ENCODE measurements at places on chromosomes 11 and 22.

- DNase-seq, result no peak
Observed at GRCh38 chr22:36934418-36935312, 21.2 kb downstream of the CSF2RB start.

DNA sequence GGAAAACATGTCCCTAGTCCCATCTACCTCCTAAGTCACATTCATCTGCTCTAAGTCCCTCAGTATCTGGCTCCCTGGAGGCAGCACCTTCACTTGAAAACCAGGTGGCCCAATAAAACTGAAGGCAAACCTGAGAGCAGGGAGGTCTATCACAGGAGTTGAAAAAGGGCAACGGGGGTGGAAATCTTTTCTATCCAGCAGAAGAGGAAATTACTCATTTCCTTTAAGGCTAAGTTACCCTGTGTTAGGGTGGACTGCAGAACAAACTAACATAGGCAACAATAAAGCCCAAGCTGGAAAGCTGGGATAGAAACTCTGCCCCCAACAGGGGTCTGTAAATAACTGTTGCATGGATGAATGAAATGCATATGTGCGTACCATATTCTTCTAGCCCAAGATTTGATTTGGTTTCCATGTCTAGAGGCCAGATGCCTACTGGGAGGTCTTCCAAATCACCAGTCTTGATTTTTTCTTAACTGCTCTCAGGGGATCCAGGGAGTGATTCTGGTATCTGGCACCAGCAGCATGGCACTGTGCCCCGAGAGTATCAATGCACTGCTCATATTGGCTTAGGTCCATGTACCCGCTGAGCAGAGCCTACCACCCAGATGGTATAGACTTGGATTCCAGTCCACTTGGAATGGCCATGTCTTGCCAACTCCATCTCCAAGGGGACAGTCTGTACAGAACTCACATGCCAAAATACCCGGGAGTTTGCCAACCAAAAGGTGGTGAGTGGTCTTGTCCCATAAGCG is 350.0 kb upstream of the NCAM1 start:
- no peak for DNase-seq

GRCh38 chr11:104934594-104934993 is 33.8 kb downstream of the CASP4 start:
- no peak for DNase-seq

DNA sequence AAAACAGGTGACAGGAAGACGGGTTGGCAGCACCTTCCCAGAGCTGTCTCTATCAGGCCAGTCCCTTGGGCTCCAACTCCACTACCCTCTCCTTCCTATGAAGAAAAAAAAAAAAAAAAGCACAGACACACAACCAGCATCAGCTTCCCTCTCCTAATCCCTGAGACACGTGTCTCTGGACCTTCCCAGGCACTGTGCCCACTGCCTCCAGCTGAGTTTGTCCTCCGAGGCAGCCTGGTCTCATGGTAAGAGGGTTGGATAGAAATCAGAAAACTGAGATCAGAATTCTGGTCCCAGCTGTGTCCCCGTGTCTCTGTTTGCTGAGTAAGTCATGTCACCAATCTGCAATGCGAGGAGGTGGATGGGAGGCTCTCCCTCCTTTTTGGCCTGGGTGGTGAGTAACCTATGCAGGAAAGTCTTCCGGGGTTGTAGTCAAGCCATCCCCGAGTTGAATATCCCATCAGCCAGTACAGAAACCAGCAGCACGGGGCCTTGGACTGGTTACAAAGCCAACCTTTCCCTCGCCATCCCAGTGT is 193.7 kb upstream of the TBCEL start:
- DNase-seq, result no peak

DNA sequence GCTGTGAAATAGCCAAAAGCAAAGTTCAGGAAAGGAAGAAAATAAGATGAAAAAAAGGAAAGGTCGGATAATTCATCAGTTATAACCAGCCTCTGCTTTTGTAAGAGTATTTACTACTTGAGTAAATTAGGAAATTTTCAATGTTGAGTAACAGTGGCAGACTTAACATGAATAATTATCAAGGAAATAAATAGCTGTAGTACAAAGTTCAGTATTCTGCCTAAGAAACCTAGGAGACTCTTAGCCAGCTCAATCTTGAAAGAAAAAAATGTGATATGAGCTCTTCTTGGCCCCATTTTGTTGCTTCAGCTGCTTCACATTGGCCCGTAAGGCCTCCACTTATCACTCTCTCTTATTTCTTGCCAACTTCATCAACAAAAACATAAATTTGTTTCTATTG is 17.0 kb upstream of the DNAJB7 start:
- DNase-seq, result no peak

DNA sequence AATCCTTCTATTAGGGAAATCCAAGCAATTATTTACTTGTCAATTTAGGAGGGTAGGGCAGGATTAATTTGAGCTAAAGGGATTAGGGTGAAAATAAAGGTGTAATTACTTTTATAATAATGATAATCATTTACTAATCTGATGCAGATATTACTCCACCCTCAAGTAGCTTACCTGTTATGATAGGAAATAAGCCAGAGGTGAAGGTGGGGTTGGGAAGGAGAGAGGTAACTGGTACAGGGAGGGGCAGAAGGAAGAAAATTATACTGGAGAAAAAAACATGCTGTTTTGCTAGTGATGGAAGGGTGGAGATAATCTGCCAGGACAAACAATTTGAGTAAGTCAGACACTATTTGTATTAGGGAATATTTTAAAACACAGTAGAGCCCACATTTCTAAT is 157.7 kb downstream of the BARX2 start:
- no peak for DNase-seq

GRCh38 chr11:44885065-44885810 is 65.4 kb downstream of the TP53I11 start:
- no peak for DNase-seq

GRCh38 chr11:115652496-115652895 is 148.3 kb upstream of the CADM1 start:
- no peak for DNase-seq

DNA sequence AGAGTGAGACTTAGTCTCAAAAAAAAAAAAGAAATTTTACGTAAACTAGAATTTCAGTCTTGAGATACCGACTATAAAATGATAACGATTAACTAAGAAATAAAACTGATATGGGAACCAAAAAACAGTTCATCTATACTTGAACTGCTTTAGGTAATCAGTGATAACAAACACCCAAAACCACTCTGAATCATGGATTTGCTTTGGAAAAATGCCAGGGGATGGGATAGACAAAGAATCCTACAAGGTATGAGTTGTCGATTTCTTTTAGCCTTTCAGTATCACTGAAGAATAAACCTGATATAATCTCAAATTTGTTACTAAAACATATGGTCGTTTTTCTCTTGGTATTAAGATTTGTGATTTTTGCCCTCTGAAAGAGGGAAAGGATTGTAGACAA is 13.7 kb downstream of the CSTF3 start:
- DNase-seq, result no peak

GRCh38 chr11:34558211-34558610 is 44.6 kb upstream of the ELF5 start:
- no peak for DNase-seq

DNA sequence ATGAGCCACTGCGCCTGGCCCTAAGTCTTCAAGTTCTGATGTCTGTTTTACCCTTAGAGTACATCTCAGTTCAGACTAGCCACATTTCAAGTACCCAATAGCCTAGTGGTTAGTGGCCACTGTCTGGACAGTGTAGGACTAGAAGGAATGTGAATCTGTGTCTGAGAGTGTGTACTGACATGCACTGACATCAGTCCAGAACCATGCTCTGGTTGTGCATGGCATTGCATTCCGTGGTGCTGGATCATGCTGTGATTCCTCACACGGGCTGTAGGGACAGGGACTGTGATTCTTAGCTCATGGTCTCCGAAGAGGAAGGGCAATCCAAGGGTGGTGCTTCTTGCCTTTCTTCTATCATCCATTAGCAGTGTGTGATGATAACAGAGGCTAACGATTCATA is 41.1 kb downstream of the AMOTL1 start:
- no peak for DNase-seq

DNA sequence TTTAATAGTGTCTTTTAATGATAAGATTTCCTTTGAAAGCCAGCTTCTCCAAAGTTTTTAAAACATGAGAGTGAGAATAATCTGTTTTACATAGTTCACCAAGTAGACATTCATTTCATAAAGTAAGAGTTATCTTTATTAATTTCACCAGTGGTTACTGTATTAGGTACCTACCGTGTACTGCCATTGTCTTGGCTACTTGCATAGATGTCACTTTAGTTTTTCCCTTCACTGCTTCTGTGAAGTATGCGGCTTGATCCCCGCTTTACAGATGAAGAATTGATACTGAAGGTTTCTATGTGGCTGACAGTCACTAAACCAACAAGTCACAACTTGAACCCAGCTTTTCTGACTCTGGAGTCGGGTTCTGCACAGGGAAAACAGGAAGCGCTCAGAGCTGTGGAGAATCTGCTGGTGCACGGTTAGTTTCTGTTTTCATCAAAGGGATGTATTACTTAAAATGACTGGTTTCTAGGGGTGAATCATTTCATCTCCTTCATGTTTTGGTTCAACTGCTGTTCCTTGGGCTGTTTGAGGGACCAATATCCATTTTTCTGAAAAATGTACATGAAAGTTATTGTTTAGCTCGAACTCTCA is 39.3 kb upstream of the MYO18B start:
- DNase-seq, result no peak

GRCh38 chr11:35671396-35672127 is 9.0 kb downstream of the TRIM44 start:
- no peak for DNase-seq

DNA sequence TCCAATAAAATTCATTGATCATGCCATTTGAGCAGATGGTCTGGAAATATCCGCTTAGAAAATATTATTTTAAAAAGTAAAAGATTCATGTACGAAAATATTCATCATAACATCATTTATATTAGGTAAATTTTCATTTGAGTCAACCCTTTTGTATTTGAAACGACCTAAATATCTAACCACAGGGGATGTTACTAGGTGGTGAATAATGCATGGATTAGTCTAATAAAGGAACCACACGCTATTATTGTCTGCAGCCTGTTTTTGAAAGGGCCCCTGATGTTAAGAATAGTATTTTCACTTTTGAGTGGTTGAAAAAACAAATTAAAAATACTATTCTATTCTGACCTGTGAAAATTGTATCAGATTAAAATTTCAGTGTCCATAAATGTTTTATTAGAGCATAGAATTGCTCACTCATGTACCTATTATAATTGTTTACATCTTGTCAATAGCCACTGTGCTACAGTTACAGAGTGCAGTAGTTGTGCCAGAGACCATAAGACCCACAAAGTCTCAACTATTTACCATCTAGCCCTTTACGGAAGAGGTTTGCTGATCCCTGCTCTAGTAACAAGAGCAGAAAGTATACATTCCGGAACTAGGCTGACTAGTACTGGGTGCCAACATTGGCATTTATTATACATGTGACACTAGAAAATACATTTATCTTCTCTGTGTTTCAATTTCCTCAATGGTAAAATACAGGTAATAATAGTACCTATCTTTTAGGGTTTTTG is 176.1 kb downstream of the LRRC4C start:
- no peak for DNase-seq

DNA sequence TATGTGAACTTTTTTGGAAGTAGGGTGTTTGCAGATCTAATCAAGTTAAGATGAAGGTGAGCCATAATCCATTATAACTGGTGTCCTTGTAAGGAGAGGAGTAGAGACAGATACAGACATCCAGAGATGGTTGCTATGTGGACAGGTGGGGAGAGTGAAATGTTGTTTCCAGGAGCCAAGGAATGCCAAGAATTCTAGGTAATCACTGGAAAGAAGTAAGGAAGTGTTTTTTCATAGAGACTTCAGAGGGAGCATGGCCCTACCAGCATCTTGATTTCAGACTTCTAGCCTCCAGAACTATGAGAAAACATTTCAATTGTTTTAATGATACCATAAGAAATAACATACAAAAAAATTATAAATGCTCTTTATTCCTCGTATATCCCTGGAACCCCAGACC is 320.5 kb upstream of the ANO3 start:
- DNase-seq, result no peak

GRCh38 chr11:112508750-112509149 is 248.1 kb upstream of the PLET1 start:
- no peak for DNase-seq

DNA sequence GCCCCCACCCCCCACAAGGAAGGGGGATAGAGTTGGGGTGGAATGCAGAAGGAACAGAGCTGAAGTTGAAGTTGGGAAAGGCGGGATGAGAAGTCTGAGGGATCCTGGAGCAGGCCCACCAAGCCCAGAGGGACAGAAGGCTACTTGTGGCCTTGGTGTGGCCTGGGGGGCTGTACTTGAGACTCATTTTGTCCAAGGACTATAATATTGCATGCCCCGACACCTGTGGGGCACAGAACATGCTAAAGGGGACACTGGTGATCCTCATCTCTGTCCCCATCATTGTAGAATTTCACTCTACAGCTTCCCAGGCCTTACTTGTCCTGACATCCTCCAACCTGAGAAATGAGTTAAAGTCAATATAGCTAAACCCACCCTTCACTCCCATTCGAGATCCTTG is 1.3 kb downstream of the ESAM start:
- DNase-seq, result no peak

GRCh38 chr22:31489632-31490495 is at the start of gene EIF4ENIF1:
TSS of gene EIF4ENIF1 (minus strand) at chr22:31489842. CDS start at chr22:31488718, 1,124 bp downstream.
- no peak for DNase-seq

GRCh38 chr22:30212363-30212995 is 34.1 kb downstream of the LIF start:
- DNase-seq, result no peak

DNA sequence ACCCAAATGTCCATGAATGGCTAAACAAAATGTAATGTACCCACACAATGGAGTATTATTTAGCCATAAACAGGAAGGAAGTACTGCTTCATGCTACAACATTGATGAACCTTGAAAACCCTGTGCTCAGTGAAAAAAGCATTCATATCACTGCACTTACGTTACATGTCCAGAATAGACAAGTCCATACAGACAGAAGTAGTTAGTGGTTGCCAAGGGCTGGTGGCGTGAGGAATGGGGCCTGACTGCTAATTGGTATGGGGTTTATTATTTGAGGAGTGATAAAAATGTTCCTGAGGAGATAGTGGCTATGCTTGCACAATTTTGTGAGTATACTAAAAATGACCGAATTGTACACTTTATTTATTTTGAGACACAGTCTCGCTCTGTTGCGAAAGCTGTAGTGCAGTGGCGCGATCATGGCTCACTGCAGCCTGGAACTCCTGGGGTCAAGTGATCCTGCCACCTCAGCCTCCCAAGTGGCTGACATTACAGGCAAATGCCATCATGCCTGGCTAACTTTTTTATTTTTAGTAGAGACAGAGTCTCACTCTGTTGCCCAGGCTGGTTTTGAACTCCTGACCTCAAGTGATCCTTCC is 7.7 kb upstream of the SYVN1 start:
- no peak for DNase-seq

DNA sequence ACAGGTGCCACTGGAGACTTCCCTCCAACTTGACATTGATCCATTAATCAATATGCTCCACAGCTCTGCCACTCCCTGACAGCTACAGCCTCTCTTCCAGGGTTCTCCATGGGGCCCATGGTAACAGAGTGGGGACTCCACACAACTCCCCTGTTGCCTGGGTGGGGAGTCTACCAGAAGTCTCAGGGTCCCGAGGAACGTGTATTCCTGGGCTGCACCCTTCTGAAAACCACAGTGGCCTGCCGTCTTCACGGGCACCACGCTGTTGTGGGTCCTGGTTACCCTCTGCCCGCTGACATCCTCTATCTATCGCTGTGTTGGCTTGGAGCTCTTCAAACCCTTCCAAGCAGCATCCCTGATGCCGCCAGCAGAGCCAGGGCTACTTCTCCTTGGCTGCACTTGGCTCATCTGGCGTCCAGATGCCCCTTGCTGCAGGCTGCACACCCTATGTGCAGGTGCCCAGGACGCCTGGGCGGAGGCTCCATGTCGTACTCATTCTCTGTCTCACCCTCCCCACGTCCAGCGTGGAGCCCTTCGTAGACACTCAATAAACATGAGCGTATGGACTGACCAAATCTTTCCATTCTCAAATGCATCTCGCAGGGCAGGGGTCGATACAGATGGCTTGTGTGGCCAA is 1341.8 kb downstream of the TBC1D22A start:
- DNase-seq, result no peak

Data from NCI-H187 treated with DMSO at 0.1 percent for 48 hours (cell line).